ENCODE measurements at places on chromosomes 3 and 15. TPM values are rescaled to one million over a fixed set of nuclear protein-coding genes. Genes with fewer than 3 reads are reported as not detected.

The ATP8B4 gene
- total RNA-seq = 19.5 TPM

The C3orf49 gene
- total RNA-seq = not detected

DNA sequence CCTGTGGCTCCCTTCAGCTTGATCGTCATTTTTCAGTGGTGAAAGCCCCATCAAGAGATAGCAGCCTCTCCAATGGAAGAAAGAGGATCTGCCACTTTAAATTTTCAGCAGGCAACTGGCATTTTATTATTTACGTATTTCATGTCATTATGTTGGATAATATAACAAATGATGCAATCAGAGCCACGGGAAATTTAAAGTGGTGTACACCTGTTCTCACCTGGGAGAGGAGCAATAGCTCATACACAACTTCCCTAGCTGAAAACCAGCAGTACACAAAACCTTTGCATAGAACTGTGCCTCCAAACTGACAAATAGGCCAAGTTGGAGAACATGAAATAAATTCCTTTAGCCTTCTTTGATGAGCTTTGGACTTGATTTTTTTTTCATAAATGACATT, 136.9 kb downstream of the SATB1 start:
- no peak for DNase-seq

The PPP2R3A gene
- total RNA-seq = 24.8 TPM

DNA sequence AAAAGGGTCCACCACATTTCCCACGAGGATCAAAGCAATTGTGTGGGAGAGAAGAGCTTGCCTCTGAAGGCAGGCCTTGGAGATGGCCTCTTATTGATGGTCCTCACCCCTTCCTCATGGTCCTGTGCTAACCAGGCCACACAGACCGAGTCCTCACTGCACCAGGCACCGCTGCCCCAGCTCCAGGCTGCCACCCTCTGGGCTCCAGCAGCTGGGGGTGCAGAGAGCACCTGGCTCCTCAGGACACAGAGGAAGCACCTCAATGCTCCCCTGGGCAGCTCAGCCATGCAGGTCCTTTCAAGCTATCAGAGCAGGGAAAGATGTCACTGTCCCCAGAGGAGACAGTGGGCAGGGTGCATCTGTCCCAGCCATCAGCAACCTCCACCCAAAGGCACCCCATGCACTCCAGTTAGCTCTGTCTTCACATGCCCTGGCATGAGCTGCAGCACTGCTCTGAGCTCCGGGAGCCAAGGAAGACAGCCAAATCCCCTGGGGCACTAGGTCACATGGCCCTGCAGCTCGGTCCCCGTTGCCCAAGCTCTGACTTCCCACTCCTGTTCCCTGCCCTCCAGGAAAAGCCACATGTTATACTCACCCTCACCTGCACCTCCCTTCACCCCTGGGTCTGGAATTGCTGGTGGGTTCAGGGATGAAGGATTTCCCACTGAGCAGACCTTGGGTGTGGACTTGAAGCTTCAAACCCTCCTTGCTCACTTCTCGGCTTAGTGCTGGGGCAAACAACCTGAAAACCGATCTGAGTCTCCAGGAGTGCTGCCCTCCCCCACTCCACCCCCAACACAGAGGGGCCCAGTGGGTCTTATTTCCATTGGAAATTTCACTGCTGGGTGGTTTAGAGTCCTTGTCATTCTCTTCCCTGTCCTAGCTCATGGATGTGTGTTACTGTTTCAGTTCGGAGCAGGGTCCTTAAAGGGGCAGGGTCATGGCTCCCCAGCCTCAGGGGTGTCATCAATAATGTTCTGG, 32.6 kb downstream of the ALS2CL start:
- no peak for DNase-seq

The LXN gene
- 14.1 TPM for total RNA-seq

The TRIM42 gene
- total RNA-seq = not detected

DNA sequence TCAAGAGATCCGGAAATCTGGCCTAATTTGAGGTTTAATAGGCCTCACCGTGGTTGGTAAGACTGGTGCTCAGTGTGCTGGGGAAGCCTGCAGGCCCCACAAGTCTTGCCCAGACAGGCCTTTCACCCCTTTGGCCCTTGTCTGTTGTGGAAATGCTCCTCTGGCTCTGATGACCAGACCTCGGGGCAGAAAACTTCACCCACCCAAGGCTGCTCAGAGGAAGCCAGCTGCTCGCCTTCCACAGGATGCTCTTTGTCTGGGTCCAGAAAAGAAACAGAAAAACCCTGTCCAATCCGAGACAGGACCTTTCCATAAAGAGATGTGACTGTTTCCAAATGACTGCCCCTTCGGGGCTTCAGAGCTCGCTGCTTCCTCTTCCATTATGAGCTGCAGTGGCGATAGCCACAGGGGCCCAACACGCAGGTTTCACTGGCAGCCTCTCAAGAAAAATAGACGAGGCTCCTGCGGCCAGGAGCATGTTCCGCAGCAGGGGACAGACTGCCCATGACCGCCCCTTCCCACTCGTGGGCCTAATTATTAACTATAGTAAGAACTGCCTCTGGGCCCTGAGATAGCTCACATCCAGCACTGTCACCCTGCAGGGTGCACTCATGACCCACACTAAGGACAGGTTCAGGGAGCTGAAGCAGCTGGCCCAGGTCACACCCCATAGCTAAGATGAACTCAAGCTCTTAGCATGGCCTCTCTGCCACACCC, 6.8 kb upstream of the SNX22 start:
- no peak for DNase-seq

GRCh38 chr3:142087676-142088075, 61.7 kb downstream of the TFDP2 start:
- no peak for DNase-seq

Measured in skin of body (tissue), 3 donors.